ENCODE measurements at places on chromosomes 12 and 14.

DNA sequence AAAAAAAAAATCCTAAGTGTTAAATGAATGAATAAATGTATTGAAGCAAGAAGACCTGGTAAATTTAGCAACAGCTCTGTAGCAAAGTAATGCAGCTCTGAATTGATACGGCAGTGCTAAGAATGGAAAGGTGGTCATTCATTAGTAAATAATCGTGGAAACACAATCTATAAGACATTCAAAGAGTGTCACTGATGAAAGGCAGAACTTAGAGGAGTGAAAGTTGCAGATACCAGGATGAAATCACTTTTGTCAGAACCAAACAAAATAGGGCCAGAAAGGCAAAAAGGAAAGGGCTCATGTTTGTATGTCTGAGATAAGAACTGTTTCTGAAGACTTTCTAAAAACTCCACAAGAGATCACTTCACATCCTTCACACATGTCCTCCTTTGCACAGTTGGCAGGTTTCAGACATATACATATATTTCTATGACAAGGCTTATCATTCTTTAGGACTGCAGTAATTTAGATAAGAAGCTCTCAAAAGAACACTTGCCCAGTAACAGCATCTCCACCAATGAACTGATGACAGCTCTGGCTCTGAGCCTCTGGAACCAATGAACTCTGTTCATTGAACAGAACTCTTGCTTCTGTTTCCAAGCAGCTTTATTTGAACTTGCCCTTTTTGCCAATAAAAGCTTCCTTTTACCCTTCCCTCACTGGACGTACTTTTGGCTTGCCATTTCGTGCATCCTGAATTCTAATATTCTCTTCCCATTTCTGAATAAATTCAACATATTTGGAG, 4.2 kb upstream of the LRR1 start:
- no peak for DNase-seq

DNA sequence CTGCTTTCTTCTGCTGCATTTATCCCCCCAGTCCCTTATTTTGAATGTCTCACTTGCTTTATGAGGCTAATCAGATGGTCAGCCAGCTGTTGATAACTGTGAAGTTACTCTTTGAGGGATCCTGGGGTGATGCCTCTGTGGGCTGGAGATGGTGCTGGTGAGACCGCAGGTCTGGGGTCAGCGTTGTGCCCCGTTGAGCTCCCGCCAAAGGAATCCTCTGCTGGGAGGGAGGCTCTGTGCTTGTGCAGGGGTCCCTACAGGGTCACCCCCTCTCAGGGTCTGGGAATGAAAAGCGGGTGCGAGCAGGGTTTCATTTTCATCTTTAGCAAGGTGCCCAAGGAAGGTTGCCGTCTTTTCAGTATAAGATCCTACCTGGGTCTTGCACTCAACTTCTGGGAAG, 161.2 kb upstream of the RTL1 start:
- peak; percentile 12 for DNase-seq

DNA sequence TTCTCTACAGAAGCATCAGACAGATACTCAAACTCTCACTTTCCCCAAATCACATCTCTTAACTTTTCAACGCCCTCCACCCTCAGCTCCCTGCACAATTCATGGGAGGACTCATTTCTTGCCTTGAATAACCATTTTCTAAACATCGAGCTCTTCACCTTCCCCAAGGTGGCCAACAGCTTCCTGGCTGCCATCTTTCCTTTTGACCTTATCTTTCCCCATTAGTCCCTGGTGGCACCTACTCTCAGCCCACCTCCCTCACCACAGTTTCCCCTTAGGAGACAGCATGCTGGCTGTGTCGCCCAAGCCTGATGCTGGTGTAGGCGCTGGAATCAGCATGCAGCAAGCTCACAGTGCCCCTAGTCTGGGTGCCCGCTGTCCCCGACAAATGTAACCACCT, 8.4 kb upstream of the OAS1 start:
- no peak for DNase-seq

DNA sequence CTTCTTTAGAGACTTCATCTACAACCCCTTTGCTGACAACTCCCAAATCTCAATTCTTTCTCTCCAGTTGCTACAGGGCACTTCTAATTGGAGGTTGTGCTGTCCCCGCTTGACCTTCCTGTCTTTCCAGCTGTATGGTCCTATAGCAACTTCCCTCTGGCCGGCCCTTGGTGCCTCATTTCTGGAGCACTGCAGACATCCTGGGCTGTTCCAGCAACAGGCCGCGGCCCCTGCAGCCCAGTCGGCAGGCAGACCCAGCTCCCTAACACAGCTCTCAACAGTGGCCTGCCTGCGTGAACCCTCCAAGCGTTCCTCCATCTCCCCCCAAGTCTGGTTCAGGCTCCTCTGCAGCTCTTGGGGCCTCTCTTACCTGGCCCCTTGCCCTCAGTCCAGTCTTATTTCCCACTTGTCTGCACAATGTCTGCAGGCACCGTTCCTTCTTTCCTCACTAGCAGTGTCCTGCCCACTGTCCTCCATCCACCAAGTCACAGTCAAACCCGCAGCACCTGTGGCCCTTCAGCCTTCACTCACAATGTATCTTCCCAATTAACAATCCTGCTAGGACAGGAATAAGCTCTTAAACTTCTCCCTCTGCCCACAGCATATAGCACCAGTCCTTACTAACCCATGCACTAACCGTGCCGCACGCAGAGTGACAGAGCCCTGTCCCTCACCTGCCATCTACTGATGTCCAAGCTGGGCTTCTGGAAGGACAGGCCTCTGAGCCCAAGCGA, 1.6 kb upstream of the EML1 start:
- no peak for DNase-seq

DNA sequence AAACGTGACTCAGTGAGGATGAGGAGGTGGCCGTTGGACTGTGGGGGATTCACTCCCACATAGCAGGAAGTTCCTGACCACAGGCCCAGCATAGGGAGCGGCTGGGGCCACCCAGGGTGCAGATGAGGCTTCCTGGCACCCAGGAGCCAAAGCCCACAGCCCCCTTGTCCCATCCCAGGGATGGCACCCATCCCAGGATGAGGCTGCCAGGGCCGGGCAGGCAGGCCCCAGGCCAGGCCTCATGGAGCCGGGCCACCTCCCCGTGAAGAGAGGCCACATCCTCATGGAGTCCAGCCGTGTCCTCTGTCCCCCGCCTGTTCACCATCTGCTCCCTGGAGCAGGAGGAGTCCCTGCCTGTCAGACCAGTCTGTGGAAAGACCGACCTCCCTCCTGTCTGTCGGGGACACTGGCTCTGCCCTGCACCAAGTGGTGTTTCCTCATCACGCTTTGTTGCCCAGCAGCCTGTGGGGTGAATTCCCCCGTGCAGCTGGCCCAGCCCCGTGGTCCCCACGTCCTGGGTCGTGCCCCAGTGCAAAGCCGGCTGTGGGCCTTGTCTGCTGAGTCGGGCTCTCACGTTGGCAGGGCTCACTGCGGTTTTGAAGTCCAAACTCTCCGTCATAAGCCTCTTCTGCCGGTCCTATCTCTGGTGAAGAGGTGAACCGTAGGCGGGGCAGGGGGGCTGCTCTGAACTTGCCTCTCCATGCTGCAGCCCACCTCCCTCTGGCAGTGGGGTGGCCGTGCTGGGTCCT, 24.5 kb downstream of the MMP17 start:
- no peak for DNase-seq
